ENCODE measurements at places on chromosomes 7 and 10. TPM values are rescaled to one million over a fixed set of nuclear protein-coding genes. Genes with fewer than 3 reads are reported as not detected.
A peak's percentile ranks its signal among the peaks of the same experiment; 100 is the strongest.

PCLO gene
- 7.4 TPM for total RNA-seq

DNA sequence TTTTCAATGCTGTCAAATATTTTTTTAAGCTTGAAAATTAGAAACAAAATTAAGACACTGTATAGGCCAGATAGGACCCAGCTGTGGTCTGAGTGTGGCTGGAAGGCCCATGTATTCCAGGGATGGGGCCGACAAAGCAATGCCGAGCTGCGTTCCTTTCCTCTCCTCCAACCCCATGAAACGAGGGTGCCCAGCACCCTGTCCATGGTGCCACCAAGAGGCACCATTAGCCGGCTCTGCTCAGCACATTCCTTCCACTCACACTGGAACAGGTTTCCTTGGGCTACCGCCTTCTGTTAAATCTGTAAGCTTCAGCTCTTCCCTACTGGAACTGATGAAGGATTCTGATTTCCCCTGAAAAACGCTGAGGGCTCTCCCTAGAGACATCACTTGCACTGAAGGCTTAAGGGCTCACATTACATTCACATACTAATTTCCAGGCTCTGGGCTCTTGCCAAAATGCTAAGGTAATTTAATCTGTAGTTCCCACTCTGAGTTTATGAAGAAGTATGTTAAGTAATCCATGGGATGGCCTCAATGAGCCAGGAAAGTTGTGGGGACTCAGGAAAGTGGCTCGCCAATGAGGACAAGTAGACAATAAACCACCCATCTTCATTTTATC lies 73.7 kb upstream of the CAMK2B start:
- DNase-seq = no peak

GRCh38 chr7:43163885-43164284 lies 51.4 kb downstream of the HECW1 start:
- no peak for DNase-seq

GRCh38 chr10:126669168-126669567 lies 1.3 kb downstream of the C10orf90 start:
- DNase-seq = peak; percentile 22

DNA sequence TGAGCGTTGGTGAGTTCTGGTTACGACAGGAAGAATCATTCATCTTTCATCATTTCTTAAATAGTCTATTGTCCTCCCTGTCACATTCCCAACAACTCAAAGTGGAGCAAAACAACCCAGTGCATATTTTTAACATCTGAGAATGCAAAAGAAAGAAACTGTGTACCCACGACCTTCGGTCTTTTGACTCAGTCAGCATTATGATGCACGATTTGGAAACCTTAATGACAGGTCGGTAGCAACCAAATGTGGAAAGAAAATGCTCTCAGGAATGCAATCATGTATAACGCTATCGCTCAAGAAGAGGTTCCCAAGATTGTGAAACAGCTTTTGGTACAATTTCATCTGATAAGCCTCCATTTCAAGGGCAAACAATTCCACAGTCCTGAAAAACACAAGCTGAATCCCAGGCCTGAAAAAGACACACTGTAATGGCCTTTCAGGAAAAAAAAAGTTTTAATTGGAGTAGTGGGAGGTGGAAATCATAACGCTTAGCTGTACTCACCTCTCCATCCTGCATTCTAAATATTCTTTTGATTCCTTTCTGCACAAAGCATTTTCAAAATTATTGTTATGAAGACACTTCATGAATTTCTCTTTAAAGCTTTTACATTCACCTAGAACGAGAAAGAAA lies 2.6 kb downstream of the COX19 start:
- no peak for DNase-seq

GRCh38 chr10:70066190-70066589 lies 13.5 kb downstream of the MACROH2A2 start:
- no peak for DNase-seq

DNA sequence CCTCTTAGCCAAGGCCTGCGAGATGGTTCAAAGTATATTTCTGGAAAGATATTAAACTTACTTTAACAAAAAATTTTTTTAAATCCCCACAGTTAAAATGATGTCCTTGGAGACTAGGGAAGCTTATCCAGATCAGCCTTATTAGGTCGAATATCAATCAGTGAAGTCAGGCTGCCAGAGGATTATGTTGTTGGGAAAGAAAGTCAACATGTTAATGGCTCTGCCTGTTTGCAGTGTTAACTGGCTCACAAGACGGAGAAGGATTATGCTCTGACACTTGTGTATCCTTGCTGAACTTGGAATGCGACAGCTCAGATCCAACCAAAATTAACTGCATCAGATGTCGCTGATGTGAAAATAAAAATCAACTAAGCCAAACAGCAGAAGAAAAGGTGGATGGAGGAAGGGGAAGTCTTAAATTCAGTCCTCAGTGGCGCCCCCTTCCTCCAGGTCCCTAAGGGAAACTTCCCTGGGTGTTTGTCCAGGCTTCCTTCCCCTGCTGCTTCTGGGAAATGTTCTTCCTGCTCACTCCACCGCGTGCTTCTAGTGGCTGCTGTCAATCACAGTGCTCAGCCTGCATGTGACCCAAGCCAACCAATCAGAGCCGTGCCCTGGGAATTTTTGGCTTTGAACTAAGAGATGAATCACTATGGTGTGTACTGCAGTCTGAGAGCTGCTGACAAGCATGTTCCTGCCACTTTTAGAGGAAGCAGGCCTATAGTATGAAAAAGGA lies 690.4 kb upstream of the NRP1 start:
- no peak for DNase-seq

All from mucosa of gallbladder (tissue), 1 donor.